Body of pancreas (tissue), 4 donors: ENCODE measurements at places on chromosomes 4 and X.
A peak's percentile ranks its signal among the peaks of the same experiment; 100 is the strongest.

DNA sequence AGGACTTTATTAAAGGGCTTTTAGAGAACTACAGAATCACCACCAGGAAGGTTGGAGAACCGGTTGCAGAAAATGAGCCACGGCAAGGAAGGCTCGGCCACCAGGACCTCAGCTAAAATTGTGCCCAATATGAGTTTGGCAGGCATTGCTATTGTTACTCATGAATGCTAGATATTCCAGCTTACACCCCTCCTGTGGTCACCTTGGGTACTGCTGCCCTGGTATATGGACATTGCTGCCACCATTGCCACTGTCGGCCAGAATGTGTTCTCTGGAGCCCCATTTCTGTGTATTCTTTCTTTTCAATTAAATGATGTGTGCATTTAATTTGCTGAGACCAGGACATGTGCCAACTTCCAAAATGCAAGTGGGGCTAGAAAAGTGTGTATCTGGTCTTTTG, 626.7 kb upstream of the BOD1L1 start:
- peak; percentile 28 for DNase-seq

DNA sequence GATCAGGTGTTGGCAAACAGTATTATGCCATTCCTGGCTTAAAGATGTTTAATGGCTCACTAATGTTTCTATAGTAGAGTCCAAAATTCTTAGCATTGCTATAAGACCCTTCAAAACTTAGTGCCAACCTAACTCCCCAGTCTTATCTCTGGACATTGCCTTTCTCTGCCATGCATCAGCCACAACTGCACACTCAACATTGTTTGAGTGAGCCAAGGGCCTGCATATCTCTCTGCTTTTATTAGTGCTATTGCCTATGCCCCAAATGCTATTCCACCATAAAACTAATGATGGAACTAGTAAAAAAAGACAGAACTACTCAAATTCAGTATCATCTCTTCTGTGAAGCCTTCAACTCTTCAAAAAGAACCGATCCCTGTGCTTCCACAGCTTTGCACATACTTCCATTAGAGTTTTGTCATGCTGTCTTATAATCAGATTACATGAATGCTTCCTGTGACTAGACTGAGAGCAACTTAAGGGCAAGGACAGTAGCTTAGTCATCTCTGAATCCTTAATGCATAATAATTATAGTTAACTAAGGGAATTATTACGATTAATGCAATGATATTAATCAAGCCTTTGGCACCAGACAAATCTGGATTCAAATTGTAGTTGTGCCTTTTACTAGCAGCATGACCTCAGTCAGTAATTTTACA, 53.7 kb downstream of the CHM start:
- DNase-seq: no peak

- no peak for DNase-seq
Observed at GRCh38 chrX:136028383-136028984, 43.2 kb downstream of the SLC9A6 start.

- DNase-seq: no peak
Observed at GRCh38 chrX:46398126-46398525, 147.1 kb downstream of the ZNF674 start.

DNA sequence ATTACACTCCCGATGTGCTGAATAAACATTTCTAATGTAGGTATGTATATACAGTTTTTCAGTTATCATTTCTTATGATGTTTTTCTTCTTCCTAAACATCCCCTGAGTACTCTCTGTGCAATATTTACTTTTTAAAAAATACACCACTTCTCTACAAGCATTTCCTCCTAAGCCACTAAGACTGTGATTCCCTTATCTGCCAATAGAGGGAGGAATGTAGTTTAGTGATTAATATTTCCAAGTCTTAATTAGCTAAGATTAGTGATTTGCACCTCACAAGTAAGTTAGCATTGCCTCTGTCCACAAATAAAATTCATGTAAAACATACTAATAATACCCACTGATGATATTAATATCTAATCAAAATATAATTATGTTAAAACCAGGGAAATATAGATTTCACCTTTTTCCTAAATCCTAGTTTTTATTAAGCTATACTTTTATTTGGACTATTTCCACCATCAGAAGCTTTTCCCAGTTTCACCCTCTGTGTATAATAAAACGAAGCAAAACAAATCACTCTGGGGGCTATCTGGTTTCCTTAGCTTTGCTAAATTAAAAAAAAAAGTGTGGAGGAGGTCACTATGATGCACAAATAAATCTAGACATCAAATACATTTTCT, 909.1 kb downstream of the FAT4 start:
- no peak for DNase-seq

- no peak for DNase-seq
Observed at GRCh38 chr4:72094059-72094797, 62.4 kb downstream of the NPFFR2 start.

DNA sequence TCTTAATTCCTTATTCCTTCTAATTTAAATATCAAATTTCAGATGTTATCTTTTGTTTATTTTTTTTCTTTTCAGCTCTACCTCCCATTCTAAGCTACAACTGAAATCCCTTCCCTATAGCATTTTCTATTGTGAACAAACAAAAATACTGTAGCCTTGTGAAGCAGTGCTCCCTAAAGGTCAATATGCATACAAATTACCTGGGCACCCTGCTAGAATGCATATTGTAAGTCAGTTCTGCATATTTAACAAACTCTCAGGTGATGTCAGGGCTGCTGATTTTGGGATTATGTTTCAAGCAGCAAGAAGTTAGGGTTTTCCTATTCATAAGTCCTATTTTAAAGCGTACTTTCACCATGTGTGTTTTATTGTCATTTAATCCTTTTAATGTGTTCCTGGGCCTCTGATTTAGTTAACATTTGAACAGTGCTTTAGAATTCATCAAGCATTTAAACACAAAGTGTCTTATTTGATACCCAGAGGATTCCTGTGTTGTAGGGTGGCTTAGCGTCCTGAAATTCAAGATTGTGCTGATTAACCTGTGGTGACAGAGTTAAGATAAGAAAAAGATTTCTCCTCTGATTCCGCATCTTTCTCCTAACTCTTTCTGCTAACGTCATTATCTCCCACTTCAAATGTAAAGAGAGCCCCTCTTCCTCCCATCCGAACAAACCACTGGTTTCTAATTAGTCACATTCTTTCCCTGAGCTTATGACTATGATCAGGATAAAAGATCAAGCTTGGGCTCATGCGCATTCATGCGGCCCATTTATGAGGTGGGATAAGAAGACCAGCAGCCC, 221.3 kb downstream of the ANK2 start:
- DNase-seq: no peak

DNA sequence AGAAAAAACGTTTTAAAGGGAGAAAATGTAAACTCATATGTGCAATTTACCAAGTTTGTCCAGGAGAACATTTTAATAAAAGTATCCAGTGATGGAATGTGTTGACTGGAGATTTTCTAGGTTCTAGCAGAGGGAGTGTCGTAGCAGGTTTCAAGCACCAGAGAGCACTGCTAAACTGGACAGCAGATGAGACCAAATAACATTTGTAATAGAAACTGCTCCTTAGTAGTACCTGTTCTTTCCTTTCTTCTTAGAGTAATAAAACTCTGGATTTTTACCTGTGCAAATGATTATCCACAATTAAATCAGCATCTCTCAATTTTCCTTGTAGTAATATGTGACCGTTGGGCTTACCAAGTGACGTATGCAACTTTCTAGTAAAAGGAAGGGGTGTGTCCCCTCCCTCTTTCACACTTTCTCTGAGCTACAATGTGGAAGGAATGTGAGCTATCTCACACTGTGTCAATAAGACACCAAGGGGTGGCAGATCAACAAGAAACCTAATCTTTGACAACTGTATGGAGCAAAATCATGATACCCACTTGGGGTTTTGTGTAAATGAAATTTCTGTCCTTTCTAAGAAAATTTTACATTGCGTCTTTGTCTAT, 9.5 kb downstream of the HPGDS start:
- no peak for DNase-seq

GRCh38 chr4:99807666-99808065, 9.0 kb upstream of the DAPP1 start:
- DNase-seq: no peak

DNA sequence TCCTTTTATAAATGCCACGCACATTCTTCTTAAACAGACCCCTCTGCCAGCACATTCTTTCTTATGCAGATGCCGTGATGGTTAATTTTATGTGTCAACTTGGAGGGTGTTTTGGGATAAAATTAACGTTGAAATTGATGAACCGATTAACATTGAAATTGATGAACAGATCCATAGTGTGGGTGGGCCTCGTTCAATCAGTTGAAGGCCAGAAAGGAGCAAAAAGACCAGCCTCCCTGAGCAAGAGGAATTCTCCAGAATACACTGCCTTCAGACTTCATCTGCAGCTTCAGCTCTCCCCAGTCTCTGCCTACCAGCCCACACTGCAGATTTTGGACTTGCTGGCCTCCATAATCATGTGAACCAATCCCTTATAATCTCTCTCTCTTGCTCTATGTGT, 233.6 kb upstream of the BCOR start:
- no peak for DNase-seq

DNA sequence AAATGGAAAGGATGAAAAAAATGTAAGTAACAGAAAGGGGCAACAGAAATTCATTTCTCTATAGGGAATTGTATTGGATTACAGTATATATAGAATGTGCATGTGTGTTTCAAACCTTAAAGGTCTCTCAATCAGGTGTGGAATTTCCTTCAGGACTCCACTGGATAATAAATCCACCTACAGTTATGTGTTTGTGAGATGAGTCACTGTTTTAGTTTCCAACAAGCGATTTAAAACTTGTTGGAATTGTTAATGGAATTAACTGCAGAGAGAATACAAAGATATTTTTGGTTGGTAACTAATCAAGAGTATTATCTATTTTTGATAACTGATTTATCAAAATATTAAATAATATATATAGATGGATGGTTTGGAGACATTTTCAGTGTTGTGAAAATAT, 32.8 kb downstream of the CEP44 start:
- no peak for DNase-seq

GRCh38 chr4:73453701-73454005, 17.6 kb downstream of the AFP start:
- DNase-seq: no peak

DNA sequence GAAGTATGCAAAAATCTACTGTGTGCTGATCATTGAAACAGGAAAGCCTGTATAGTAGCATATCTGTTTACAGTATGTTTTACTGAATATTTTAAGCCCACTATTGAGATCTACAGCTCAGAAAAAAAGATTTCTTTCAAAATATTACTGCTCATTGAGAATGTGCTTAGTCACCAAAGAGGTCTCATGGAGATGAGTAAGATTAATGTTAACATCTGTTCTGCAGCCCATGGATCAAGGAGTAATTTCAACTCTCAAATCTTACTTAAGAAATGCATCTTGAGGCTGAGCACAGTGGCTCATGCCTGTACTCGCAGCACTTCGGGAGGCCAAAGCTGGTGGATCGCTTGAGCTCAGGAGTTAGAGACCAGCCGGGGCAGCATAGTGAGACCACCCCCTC, 3.3 kb downstream of the RNF4 start:
- DNase-seq: no peak

- no peak for DNase-seq
Observed at GRCh38 chr4:27861802-27862201, 1001.2 kb downstream of the STIM2 start.

- no peak for DNase-seq
Observed at GRCh38 chrX:44043496-44043895, 70.3 kb upstream of the NDP start.

GRCh38 chrX:70013466-70014381, 36.0 kb downstream of the AWAT2 start:
- DNase-seq: peak; percentile 67
